ENCODE measurements at places on chromosomes 4 and X.

GRCh38 chrX:71224098-71224708, 1.2 kb downstream of the GJB1 start:
- no peak for DNase-seq

GRCh38 chr4:40453912-40454311, 118.8 kb downstream of the CHRNA9 start:
- DNase-seq: no peak

DNA sequence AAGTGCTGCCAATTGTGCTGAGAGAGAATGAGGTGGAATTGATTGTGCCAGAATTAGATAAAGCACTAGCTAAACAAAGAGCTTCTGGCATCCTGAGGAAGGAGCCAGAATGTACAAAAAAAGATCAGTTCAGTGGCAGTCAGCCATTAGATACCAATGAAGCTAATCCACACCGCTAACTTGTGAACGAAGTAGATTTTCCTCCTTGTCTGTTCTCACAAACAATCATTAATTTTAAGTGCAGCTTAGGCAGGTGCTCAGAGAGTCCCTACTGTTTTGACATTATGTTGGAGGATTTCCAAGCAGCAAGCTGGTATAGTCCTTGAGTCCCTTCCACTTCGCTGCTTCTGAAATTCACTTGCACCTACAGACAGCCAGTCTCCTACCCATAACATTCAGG, 617.4 kb downstream of the CENPC start:
- no peak for DNase-seq

DNA sequence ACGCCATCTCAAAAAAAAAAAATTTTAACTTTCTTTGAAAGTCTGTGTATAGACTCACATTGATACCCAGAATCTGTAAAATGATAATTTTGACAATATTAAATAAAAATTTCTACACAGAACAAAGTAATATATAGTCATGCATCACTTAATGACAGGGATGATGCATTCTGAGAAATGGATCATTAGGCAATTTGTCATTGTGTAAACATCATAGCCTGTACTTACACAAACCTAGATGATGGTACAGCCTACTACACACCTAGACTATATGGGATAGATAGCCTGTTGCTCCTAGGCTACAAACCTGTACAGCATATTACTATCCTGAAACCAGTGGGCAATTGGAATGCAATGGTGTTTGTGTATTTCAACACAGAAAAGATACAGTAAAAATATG, 107.7 kb downstream of the BLTP1 start:
- no peak for DNase-seq

DNA sequence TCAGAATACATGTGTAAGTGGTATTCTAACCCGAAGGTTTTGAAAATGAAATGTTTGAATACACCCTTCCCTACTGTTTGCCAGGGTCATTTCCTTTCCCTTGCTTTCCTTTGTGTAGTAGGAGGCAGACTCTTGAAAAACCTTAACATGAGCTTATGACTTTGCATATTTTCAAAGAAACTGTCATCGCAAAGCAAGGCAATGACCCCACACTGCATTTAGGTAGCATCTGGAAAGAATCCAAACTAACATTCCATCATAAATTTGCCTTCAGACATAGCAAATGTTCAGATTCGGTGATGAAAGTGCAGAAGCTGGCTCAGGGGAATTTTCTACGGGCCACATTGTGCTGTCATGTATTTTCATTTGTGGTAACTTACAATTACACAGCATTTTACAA, 32.3 kb downstream of the SH2D1A start:
- no peak for DNase-seq

DNA sequence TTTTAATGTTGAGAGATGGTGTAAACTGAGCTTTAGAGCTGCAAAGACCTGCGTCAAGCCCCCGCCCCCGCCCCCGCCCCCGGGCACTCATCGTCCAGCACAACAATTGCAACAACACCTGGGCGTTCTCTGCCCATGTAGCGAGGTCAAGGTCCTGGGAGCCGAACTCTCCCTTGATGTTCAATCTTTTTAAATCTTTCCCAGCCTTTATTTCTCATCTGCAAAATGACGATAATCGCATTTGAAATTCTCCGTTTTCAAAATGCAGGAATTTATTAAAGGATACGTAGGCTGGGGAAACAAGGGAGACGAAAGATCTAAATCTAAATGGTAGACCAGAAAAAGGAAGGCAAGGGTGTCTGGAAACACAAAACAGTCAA, 648 bp upstream of the MSMO1 start:
- no peak for DNase-seq

DNA sequence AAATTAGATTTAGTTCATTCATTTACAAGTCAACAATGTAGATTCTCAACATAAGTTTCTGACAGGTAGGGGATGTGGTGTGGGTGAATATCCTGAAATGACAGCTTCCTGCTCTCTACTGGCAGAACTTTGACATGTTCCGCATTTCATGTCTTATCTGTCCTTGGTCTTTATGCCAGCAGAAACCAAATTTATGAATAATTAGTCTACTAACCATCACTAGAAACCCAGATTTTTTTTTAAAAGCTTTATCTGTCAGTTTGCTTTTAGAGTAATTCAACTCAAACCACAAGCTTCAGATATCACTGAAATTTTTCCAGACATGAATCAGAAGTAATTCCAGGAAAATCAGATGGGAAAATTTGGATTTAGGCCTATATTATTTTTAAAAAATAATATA, 17.9 kb downstream of the COQ2 start:
- DNase-seq: no peak

GRCh38 chr4:133156096-133156495, 7.0 kb downstream of the PCDH10 start:
- no peak for DNase-seq

DNA sequence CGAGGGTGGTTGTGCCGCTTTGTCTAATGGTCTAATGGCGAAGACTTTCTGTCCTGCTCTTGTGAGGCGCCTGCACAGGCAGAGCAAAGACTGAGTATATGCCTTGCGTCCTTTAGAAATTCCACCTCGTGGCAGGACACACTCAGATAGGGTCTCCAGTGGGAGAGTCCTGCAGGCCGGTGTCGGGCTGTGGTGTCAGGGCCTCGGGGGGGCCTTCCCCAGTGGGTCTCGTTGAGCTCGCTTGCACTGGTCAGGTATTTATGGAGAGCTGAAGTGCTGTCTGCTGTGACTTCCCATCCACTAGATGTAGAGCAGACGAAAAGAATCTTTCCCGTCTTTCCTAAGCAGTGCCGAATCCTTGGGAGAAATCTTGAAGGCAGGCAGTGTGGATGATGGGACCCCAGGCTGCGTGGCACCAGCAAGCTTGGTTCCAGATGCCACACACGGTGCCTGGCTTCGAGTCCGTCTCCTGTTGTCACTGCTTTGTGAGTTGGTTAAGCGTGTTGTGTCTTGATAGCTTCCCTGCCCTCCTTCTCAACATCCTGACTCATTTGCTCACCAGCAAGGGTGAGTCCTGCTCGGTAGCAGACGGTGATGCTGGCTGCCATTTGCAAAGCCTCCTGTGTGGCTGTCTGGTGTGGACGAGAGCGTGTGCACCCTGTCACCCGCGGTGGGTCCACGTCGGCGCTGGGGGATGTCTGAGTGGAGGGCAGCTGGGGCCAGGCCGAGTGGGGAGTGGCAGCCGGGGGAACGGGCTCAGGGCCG, 20.5 kb downstream of the MAEA start:
- DNase-seq: no peak

DNA sequence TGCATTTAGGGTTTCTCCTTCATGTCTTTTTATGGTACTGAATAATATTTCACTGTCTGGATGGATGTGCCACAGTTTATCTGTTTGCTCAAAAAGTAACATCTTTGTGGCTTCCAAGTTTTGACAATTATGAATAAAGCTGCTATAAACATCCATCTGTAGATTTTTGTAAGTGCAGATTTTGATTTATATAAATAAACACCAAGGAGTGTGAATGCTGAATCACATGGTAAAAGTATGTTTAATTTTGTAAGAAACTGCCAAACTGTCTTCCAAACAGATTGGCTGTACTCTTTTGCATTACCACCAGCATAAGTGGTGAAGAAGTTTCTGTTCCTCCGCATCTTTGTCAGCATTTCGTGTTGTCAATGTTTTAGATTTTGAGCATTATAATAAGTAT, 158.7 kb upstream of the GIMD1 start:
- DNase-seq: no peak

- no peak for DNase-seq
Measured at GRCh38 chr4:163679189-163679588, 184.7 kb downstream of the TMA16 start.

DNA sequence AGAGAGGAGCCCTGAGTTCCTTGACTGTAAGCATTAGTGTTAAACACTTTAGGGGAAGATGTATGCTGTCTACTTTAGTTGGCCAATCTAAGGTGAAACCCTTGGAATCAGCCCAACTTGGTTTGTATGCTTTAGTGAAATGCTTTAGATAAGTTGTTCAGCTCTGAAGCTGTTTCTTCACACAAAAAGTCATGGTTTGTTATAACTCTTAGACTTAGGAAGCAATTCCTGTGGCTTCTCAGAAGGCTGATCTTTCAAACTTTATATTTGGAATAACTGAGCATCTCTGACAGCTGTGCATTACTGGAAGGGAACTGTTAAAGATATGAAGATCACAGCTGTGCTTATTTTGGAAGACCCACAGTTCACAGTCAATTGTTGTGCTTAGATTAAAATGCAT, 714.1 kb downstream of the FAT4 start:
- no peak for DNase-seq

DNA sequence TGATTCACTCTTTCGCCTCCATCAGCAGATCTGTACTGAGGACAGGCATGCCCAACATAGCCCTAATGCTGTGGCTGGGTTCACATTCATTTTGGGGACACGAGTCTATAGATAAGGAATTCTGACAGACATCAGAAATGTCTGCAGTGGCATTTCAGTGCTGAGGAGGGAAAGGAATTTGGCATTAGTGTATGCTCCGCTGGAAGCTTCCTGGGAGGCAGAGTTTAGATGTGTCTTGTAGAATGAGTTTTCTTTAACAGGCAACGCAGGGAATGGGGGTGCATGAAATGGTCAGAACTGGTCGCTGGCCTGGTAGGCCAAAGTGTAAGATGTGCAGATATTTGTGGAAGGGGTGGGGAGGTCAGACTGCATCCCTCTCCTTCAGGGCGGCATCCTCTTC, 43.5 kb upstream of the ZNF518B start:
- DNase-seq: no peak

DNA sequence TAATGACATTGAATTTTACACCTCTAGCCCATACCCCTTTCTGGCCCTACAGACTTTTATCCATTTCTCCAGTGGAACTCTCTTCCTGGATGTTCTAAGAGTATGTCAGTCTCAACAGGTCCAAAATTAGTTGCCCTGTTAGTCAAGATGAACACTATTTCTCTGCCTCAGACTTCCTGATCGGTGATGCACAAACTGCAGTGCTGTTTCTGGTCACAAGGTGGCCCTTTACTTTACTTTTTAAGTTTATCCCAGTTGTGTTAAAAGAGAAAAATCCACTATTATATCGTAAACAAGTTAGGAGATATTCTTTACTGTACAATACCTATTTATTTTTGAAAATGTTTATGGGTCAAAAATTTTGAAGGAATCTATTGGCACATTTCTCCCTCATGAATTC, 13.1 kb downstream of the TCEAL7 start:
- peak; percentile 19 for DNase-seq

GRCh38 chr4:155568641-155569220, 97.9 kb upstream of the GUCY1A1 start:
- DNase-seq: no peak

GRCh38 chr4:6498511-6499237, 26.3 kb upstream of the PPP2R2C start:
- DNase-seq: no peak

DNA sequence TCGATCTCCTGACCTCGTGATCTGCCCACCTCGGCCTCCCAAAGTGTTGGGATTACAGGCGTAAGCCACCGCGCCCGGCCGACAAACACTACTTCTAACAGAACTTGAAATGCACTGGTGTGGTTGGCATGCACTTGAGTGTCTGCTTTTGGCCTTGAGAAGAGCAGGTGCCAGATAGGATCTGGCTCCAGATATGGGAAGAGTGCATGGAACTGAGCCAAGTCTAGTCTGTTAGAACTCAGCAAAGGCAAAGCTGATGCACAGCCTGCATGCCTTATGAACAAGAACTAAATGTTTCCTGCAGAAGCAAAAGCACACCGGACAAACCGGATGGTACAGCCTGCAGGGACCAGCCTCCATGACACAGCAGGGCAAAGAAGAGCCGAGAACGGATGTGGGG, 35.1 kb upstream of the TBL1X start:
- no peak for DNase-seq

GRCh38 chrX:103151799-103152198, 58.9 kb upstream of the NXF3 start:
- DNase-seq: no peak

GRCh38 chrX:149570668-149571067, 16.6 kb downstream of the MAGEA9B start:
- DNase-seq: no peak

DNA sequence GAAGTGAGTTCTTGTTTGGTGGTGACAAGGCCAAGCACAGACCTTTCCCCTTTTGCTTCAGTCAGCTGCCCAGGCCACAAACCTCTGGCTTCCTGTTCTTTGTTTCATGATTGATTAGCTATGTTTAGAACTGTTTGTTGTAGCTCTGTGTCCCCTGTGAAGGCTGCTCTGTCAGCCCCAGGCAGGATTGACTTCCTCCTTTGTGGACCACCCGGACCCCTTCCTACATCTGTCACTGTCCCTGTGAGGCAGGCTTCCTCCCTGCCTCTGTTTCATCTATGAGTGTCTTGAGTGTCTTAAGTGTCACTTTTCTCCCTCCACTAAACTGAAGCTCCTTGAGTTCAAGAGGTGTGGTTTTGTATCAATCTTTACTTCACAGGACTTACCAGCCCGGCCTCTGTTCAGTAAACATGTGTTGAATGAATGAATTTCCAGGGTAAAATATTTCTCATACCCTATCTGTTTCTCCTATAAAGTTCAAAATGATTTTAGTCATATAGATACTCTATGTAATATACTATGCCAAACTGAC, 83.5 kb downstream of the ZNF674 start:
- no peak for DNase-seq

- no peak for DNase-seq
Measured at GRCh38 chr4:183621875-183622274, 37.1 kb downstream of the RWDD4 start.

DNA sequence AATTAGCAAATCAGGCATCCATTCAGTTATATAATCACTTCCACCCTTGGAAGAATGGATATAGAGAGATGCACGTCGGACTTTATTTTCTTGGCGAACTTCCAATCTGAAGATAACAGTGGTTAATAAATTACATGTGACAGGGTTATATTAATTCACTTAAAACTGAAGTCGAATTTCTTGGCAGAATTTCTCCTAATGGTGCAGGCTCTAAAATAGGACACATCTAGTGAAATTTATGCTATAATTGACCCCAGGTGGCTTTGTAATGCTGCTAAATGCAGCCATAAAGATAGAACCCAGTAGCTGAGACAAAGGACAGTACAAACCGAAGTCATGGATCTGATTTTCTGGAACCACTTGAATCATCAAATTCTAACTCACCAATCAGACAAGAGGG, 20.8 kb upstream of the SLC10A4 start:
- DNase-seq: no peak

- DNase-seq: no peak
Measured at GRCh38 chr4:79082997-79083396, 143.8 kb upstream of the PAQR3 start.

GRCh38 chr4:14259936-14260335, 632.4 kb upstream of the BOD1L1 start:
- DNase-seq: no peak

All from activated CD8-positive, alpha-beta memory T cell treated with anti-CD3 and anti-CD28 coated beads, Interleukin-2, amount 50 U/mL, for 4 hours (primary cell).